ENCODE measurements at places on chromosomes 12 and 14.

DNA sequence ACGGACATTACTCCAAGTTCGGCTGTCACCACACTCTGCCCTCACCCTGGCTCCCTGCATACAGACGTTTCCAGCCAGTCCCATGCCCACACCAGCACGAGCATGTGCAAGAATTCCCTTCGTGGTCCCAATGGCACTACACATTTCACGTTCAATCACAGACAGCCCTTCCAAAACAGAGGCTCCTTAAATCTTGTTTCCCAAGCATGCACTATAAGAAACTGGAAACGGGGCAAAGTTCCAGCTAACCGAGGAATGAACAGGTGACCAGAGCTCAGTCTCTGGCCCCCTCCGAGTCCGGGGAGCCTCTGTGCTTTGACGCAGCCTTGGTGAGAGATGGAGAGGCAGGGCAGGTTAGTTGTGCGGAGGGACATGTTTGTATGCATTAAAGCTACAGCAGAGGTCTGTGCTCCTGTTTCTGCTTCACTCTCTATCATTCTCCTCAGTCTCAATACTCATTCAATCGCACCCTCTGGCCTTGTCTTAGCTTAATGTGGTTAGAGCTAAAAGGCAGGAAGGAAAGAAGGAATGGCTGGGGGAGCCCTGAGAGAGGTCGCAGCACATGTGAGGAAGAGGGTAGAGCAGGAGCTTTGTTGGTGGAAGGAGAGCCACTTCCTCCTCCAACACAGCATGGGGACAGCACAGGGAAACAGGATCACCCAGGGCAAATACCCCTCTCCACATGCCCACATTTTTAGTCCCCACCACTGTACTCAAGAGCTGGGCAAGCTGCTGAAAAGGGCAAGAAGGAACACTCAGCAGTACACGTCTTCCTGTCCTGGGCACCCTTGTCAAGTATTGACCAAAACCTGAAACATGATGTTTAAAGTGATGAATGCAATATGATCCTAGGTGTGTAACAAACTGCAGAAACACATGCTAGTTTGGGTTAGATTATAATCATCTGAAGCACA, 12.2 kb upstream of the SELPLG start:
- DNase-seq = no peak

DNA sequence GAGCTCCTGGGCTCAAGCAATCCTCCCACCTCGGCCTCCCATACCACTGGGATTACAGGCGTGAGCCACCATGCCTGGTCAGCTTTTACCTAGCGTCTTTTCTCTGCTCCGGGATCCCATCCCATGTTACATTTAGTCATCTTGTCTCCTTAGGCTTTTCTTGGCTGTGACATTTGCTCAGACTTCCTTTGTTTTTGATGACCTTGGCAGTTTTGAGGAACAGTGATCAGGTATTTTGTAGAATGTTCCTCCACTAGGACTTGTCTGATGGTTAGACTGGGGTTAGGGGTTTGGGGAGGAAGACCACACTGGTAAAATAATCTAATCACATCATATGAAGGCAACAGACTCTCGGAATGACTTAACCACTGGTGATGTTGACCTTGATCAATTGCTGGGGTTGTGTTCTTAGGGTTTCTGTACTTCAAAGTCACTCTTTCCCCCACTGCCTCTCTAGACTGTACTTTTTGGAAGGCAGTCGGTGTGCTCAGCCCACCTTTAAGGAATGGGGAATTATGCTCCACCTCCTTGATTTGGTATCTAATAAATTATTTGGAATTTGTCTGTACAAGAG, 48.4 kb downstream of the RIN3 start:
- no peak for DNase-seq

GRCh38 chr12:19741132-19741489, 301.8 kb downstream of the AEBP2 start:
- no peak for DNase-seq

- no peak for DNase-seq
Observed at GRCh38 chr12:52080403-52081251, 1.1 kb downstream of the SMIM41 start.

DNA sequence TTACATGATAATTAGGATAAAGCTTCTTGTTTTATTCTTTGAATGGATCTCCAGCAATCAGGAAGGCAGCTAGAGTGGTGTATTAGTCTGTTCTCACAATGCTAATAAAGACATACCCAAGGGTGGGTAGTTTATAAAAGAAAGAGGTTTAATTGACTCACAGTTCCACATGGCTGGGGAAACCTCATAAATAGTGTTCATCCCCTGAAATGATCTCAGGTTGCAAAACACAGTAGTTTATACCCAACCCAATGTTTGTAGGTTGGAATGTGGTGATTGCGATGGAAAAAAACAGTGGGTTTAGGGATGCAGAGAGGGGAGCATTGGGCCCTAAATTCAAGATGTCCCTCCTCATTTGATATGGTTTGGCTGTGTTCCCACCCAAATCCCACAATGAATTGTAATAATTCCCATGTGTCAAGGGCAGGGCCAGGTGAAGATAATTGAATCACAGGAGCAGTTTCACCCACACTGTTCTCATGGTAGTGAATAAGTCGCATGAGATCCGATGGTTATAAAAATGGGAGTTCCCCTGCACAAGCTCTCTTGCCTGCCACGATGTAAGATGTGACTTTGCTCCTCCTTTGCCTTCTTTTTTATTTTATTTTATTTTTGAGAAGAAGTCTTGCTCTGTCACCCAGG, 11.5 kb downstream of the MUCL1 start:
- no peak for DNase-seq

DNA sequence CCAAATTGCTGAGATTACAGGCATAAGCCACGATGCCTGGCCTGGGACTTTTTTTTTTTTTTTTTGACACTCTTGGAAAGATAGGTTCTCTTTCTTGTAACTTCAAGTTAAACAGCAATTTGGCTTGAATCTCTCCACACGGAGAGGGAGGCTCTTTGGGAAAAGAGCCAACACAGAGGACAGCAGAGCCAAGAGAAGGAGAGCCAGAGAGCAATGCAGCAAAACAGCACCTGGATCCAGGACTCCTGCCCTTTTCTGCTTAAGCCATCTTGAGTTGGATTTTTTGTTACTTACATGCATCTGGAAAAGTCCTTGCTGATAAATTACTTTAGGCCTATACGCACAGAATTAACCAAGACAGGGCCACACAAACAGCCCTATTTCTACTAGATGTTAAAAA, 176.8 kb downstream of the APAF1 start:
- no peak for DNase-seq

GRCh38 chr12:93852173-93852591, 175.0 kb downstream of the CRADD start:
- no peak for DNase-seq

DNA sequence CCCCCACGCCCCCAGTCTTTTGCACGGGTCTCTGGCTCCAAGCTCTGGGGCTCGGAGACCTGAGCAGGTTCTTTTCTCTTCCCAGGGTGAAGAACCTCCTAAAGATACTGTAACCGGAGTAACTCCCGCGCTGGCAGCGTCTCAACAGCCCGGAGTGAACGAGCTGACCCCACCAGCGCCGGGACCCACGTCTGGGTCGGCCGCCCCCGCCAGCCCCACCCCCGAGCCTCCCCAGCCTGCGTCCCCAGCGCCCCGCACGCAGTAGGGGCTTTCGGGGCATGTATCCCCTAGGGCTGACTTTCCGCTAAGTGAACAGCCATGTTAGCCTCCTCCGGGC, 858 bp downstream of the SLC35F4 start:
- DNase-seq = no peak

DNA sequence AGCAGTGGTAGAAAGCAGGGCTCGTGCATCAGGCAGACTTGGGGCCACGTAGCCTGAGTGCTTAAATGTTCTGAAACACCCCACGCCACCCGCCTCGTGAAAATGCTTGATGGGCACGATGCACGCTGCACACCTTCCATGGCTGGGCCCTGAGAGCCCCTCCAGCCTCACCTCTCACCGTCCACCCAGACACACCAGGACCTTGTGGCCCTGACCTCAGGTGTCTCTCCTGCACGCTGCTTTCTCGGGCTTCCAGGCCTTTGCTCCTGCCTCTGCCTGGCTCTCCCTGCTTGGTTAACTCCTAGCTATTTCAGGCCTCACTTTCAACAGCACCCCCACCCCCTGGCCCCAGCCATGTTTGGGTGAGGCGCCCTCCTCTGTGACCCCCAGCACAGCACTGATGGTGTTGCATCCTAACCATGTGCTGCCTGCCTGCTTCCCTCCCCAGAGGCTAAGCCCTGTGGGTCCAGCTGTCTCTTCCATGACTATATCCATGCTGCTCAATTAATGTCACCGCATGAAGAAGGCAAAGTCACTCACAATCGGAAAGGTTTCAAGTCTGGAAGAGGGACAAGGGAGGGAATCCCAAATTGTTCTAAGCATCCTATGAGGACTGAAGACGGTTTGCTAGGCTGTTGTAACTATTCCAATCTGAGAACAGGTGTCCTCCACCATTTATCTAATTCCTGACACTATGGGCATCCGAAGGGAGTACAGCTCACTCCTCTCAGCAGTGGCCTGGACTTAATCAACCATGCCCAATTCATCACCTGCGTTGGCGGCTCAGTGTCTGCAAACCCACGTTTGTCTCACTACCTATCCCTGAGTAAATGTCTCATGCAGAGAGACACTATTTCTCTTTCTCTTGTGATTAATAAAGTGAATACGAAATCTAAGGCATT, 82.2 kb downstream of the CCDC88C start:
- DNase-seq = no peak

DNA sequence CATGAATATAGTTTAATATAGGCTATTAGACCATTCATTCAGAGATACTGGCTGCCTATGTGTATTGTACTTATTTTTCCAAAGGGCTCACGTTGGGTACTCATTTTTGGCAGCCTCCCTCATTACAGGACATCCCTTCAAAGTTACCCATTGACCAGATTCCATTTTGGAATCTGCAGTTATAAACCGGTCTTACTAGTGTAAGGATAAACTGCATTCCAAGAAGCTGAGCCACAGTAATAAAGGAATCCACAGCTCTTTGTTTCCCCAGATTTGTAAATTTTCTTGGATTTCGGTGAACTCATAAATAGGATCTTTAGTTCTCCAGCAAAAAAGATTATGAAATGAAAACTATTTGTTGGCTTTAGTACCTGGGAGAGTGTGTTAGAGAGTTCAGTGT, 18.9 kb upstream of the CFL2 start:
- DNase-seq = no peak

DNA sequence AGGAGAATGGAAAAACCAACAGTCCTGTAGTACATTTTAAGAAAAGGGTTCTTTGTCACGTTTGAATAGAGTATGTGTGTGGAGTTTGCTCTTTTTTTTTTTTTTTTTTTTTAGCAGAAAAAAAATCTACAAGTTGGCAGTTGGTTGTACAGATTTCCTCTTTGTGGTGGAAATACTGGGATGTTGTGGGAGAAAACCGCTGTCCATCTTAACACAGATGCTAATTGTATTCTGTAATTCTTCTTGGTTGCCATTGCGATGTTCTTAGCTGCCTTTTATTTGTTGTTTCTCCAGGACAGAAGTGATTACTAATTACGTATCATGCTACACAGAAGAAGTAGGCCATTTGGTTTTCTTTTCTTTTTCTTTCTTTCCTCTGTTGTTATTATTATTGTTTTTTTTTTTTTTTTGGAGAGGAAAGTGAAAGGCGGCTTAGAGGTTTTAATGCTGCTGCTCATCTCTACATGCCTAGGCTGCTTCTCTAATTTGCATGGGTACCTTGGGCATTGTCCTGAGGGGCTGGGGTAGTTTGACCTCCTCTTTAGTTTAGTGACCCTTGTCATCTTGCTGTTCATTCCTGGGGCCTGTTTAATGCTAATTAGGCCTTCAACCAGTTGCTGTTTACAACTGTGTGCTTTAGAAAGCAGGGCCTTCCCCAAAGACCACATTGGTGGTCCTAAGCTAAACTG, 94.7 kb downstream of the TMTC2 start:
- no peak for DNase-seq

- DNase-seq = no peak
Observed at GRCh38 chr12:77047341-77048109, 17.8 kb downstream of the E2F7 start.

DNA sequence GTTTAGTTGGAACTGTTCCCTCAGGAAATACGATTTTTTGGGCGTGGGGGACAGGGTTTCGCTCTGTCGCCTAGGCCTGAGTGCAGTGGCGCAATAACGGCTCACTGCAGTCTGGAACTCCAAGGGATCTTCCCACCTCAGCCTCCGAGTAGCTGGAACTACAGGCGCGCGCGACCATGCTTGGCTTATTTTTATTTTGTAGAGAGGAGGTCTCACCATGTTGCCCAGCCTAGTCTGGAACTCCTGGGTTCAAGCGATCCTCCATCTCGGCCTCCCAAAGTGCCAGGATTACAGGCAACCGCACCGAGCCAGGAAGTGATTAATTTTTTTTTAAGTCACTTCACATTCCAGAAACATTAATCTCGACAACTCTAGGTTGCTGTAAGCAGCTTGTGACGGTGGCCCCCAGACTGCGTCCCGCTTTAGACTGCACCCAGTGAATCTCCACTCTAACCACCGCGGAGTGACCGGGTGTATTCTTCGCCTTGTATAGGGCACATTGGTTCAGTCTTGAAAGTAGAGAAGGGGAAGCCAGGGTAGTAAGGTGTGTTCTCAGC, 830 bp upstream of the MIS18BP1 start:
- no peak for DNase-seq

DNA sequence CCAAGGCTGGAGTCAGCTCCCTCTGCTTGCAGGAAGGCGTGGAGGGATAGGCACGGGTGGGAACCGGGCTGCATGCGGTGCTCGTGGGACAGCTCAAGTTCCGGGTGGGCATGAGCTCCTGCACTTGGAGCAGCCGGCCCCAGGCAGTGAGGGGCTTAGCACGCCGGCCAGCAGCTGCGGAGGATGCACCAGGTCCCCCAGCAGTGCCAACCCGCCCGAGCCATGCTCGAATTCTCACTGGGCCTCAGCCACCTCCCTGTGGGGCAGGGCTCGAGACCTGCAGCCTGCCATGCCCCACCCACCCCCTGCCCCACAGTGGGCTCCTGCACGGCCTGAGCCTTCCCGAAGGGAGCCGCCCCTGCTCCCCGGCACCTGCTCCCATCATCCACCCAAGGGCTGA, 1501.8 kb downstream of the AACS start:
- DNase-seq = no peak

DNA sequence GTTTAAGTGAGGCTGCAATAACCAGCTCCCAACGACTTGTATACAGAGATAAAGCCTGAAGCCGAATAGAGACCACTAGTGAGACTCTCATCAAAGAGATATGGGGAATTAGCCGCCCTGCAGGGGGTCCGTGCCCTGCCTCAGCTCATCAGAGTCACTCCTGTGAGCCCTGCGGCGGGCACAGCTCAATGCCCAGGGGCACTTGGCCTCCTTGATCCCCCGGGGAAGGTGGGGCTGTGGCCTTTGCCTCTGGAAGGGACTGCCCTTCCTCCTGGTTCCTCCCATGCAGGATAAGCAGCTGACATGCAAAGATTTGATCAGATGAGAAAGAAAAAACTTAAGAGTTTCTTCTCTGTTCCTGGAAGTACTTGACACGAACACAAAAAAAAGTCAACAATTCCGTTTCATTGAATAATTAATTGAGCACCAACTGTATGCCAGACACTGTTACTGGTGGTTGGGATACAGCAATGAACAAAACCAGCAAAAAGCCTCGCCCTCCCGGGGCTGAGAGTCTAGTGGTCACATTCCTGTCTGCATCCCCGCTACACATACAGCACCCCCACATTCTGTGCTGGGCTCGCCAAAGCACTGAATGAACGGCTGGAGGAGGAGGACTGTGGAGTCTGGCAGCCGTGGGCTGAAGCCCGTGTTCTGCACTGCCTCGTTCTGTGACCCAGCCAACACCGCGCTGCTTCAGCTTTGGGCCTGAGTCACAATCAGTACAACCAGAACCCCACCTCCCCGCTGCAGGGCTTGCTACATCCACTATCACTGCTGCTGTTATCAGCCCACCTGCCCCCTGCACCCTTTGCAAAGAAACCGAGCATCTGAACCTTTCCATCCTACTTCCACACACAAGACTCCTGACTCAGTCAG, 10.3 kb downstream of the TTC7B start:
- no peak for DNase-seq

All from SHP77 (cell line).